ENCODE measurements at places on chromosomes 1 and 21.

GRCh38 chr1:232586679-232587078 is 43.3 kb downstream of the SIPA1L2 start:
- DNase-seq: no peak

GRCh38 chr1:228849011-228849541 is 113.8 kb downstream of the RHOU start:
- no peak for DNase-seq

DNA sequence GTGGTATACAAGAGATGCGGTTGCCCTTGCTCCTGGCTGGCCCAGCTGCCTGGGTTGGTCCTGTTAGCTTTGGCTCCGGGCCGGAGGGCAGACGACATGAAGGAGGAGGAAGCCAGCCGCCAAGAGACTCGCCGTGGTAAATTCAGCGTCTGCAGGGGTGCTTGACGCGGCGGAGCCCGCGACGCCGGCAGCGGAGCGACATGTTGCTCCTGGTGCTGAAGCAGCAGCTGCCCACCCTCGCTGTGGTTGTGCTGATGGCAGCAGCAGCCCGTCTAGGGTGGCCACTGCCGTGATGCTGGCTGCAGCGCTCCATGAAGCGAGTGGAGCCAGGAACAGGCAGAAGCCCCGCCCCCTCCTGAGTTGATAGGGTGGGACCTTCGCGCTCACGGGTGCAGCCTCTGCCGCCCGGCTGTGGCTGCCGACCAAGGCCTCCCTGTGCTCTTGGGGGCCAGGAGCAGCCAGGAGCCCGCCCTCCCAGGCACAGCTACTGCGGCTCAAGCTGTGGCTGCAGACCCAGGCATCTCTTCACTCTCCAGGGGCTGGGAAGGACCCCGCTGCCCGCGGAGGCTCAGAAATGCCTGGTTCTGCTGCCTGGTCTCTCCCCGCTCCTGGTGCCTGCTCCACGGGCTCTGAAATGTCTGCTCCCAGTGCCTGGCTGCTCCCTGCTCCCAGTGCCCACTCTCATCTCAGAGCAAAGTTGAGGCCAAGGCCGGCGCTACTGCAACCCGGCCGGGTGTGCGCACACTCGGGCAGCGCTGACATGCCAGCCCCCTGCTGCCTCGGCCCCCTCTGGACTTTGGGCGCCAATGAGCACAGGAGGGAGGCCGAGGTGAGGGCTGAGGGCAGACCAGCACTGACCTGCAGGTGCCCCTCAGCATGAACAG is 4.4 kb upstream of the ZNF692 start:
- peak; percentile 65 for DNase-seq

DNA sequence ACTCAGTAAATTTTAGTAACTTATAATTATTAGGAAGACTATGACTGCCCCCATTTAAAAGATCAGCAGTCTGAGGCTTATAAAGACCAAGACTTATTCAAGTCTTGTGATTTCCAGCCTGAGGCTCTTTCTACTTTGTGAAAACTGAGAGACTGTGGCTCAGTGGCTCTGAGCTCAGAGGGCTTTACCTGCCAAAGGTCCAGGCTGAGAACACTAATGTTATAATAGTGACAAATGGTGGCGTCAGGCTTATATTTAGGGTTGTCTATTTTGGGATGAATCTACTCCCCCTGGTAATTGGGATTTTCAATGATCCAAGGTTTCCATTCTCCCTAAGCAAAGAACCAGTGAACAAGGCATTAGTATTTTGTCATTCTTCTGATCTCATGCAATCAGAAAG is 42.6 kb upstream of the EPS15 start:
- DNase-seq: no peak
